ENCODE measurements at places on chromosomes 2 and 18.
A peak's percentile ranks its signal among the peaks of the same experiment; 100 is the strongest.

GRCh38 chr2:193824474-193824873 is 1629.7 kb upstream of the TMEFF2 start:
- no peak for DNase-seq

DNA sequence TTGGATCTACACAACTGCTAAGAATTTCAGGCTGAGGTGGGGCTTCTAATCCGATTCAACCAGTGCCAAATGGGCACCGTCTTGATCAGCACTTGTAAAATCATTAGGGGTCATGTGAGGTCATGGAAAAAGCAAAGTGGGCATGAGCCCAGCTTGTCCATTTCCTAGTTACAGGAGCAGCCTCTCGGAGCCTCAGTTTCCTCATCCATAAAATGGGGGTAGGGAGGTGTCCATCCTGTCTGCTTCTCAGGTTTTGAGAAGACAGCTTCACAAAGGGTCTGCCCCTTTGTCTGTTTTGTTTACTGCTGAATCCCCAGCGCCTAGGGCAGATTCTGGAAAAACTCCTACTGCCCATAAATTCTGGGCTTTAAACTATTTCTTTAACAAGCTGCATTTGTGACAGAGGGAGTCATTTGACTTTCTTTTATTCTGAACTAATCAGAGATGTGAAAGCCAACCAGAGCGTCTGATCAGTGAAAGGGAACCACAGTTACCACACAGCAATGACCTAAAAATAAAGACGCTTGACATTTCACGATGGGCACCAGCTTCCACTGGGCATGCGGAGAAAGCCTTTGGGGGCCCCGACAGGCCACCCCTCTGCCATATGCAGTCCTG is 38.9 kb downstream of the DNMT3A start:
- DNase-seq, result no peak

DNA sequence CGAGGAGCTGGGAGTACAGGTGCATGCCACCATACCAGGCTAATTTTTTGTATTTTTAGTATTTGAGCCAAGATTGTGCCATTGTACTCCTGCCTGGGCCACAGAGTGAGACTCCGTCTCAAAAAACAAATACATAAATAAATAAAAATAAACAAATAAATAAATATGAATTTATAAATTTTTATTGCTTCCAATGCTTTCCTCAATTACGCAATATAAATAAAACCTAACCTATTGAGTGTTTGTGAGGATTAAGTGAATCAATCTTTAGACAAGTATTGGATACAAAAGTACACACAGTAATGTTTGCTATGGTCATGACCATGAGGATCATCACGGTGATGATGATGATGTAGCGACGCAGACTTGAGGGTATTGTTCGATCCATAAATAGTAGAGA is 257.4 kb downstream of the ASXL3 start:
- DNase-seq, result no peak

DNA sequence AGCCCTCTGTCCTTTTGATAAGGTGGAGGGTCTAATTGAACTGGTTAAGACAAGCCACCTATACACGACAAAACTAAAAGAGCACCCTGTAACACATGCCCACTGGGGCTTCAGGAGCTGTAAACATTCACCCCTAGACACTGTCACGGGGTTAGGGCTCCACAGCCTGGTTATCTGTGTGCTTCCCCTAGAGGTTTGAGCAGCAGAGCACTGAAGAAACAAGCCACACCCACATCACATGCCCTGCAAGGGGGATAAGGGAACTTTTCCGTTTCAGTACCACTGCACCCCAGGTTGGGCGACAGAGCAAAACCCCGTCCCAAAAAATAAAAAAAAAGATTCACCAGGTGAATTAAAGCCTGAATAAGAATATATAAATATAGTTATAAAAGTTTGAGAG is 913.7 kb upstream of the ACVR2A start:
- no peak for DNase-seq

- DNase-seq, result no peak
These were observed 235.0 kb downstream of the MBD5 start for GRCh38 chr2:148255929-148256328.

DNA sequence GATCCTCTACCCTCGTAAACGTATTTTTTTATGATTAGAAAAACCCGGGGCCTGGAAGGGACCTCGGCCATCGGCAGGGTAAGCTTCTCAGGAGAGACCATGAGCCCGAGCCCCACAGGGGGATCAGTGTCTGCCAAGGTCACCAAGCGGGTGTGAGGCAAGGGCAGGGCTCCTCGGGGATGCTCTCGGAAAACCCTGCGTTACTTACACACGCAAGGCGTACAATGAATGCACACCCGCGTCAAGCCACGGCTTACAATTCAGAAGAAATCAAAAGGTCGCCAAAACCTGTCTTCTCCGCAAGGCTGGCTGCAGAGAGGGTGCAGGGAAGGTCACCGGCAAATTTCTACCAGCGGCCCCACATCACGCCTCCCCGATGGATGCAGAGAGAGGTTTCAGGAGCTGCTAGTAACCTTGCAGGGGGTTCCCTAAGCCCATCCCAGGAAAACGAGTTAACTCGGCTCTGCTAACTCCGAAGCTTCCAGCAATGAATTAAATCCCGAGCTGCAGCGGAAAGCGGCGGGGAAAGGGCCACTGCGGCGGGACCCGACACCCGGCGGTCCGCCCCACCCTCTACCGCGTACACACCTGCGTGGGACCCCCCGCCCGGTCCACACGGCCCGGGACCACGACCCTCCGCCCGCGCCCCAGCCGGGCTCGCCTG is 638 bp downstream of the ST3GAL5 start:
- peak; percentile 21 for DNase-seq

- DNase-seq, result no peak
These were observed 438.1 kb upstream of the ST6GAL2 start for GRCh38 chr2:107323946-107324565.

GRCh38 chr2:146295080-146295670 is 1549.7 kb upstream of the ACVR2A start:
- DNase-seq, result no peak

DNA sequence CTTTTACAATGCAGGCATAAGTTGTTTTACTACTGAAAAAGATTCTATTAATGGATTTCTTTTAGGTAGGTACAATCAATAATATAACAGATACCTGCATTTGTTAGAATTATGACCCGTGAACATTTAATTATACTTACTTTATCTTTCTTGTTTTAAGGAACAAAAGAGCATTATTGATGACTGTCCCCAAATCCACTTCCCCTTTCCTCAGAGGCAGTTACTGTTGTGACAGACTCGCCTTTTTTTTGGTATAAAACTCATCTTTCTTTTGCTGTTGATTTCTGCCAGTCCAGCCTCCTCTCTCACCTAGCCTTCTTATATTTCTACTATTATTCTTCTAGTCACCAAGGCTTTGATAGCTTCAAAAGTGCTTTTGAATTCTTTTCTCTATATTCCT is 12.1 kb downstream of the ACTR3 start:
- DNase-seq, result no peak

DNA sequence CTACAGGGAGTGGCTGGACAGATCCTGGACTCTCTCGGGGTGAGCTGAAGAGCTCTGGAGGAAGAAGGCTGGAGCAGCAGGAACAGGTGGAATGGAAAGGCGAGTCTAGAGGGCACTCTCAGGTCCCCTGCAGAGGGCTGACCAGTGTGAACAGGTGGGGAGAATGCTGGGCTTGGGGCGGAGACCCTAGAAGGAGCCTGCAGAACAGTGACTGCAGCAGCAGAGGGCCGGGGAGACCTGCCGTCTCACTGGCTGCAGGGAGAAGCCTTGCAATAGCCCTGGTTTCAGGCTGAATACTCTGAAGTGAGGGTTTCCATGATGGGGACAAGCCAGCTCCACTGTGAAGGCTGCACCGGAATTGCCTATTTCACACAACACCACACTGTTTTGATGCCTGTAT is 626.7 kb upstream of the SALL3 start:
- DNase-seq, result no peak

GRCh38 chr18:48968412-48969215 is 17.8 kb upstream of the SMAD7 start:
- no peak for DNase-seq

Data from trophoblast cell (in vitro differentiated cells and primary cell).